ENCODE measurements at places on chromosomes 13 and 19.

- no peak for DNase-seq
These were observed 377.0 kb downstream of the OLFM4 start for GRCh38 chr13:53405616-53406015.

- peak; percentile 71 for DNase-seq
These were observed 8.6 kb upstream of the HIPK4 start for GRCh38 chr19:40398417-40399131.

- DNase-seq: no peak
These were observed 15.8 kb downstream of the TMED1 start for GRCh38 chr19:10820173-10820572.

DNA sequence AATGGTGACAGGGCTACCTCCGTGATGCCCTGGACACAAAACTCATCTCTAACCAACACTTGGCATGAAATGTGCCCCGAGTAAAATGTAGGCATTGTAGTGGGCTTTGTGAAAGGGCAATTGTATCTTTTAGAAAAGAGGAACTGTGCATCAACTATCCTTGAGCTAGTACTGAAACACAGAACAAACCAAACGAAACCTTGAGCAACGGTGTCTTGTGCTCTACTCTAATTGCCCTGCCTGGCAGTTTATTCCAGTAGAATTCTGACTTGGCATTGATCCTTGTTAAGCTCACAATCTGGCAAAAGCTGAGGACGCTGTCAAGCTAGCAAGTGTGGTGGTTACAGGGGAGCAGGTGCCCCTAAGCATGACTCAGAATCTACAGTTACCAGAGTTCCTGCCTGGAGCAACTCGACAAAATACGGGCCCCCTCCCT lies 707.1 kb upstream of the SPRY2 start:
- no peak for DNase-seq

GRCh38 chr19:49924004-49924880 lies 4.8 kb upstream of the ATF5 start:
- DNase-seq: no peak

- DNase-seq: no peak
These were observed 133.7 kb downstream of the RAP2A start for GRCh38 chr13:97567510-97568243.

GRCh38 chr13:24085662-24086061 lies 74.9 kb upstream of the SPATA13 start:
- DNase-seq: no peak

GRCh38 chr13:22773465-22773864 lies 407.3 kb upstream of the SGCG start:
- DNase-seq: no peak

DNA sequence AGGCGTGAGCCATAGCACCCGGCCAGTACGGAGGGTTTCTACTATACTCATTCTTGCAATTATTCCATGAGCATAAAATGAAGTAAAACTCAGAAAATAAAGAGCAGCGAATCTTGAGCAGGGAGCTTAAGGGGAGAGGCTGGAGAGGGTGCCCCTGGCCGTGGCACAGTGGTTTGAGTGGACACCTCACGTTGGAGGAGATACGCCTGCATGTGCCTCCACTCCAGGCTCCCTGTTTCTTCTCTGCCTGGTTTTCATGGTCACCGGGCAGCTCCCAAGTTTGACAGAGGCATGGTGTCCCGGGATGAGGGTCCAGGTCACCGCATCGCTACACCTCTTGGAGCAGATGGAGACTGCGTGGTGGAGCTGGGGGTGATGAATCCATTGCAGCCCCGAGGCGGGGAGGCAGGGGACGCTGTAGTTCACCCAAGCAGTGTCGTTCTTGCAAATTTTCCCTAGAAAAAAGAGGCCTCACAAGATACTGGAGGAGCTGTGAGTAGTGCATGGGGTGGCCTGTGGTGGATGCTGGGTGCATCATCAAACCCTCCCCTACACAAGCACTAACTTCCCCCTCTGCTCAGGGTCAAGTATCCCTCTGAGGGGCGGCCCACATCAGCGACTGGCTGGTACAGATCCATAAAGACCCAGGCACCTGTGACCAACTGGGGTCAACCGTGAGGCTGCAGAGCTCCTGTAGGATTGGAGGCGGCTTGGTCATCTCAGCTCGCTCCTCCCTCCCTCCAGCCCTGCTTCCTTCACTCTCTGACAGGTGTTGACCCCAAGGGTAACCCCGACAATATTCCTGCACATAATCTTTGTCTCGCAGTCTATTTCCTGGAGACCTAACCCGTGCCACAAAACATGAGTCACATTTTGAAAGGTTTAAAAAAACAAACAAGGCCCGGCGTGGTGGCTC lies 3.6 kb upstream of the MIER2 start:
- no peak for DNase-seq

GRCh38 chr13:33233547-33233946 lies 52.0 kb downstream of the STARD13 start:
- no peak for DNase-seq

- no peak for DNase-seq
These were observed 7.6 kb upstream of the ECH1 start for GRCh38 chr19:38838986-38839761.

DNA sequence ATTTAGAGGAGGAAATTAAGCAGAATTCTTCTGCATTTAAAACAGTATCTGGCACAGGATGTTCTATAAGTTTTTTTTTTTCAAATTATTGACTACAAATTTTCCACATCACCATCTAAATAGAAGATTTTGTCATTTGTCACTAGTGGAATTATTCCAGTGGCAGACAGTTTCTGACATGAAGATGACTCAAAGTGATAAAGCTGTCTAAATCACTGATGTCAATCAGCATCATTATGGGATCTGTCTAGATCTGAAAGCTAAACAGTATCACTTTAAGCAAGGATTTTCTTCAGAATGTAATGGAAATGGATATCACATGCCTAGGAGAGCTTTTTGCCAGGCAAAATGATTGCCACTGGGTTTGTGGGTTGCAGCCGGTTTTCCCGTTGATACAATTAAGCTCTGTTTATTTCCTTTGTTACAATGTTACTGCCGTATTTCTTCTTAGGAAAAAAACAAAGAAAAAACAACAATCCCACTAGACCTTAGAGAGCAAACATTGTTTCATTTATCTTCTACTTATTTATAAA lies 1657.0 kb upstream of the PRR20A start:
- no peak for DNase-seq

DNA sequence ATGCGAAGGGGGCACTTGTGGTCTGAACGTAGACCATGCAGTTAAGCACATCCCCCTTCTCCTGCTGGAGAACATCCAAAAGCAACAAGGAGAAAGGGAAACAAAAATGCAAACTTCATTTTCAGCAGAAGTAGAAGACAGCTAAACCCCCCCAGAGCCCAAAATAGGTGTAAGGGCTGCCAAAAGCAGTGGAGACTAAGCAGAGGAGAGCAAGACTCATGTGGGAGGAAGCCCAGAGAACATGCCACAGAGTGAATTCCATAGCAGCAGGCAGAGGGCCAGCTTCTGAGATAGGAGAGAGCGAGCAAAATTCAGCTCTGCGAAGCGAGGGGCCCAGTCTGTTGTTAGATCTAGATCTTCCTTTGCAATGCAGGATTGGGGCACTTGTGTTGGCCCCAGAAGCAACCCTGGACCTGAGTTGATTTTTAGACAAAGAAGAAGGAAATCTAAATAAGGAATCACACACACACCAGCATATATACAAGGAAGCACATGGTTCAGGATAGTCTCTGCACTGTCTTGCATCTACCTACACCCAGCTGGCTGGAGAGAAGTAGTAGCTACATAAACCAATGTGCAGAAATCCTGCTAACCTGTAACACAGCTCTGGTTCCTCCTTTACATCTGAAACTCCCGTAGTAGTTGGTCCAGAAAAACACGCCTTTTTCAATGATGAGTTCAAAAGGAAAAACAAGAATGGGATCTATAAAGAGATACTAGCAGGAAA lies 199.6 kb downstream of the SPRY2 start:
- no peak for DNase-seq

DNA sequence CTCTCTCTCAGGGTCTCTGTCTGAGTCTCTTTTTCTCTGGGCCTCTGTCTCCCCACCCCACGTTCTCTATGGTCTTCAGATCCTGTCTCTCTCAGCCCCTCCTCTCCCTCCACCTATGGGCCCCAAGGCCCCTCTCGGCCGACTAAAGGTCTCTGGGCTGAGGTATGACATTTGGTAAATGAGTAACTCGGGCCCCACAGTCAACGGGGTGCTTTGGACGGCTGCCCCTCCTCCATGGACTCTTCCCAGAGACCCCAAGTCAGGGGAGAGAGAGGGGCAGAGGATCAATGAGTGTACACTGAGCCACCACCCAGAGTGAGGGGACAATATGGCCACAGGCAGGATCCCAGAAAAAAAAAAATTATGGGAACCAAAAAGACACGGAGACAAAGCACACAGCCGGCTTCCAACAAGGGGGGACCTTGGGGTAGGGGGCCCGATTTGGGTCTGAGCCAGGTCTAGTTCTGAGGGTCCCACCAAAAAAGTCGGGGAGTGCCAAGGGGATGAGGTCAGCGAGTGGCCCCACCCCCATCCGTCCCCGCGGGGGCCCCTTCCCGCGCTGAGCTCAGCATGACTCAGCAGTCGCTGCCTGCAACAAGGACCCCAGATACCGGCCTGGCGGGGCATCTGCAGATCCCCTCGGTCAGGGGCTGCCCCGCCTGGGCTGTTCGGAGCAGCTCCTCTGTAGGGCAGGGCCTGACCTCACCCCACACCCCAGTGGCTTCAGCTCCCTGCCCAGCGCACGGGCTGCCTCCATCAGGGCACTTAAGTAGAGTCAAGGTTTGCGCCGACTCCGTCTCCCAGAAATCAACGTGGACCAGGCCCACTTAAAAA lies 1.5 kb upstream of the FTL start:
- peak; percentile 46 for DNase-seq

- DNase-seq: no peak
These were observed 108.6 kb downstream of the PIBF1 start for GRCh38 chr13:72890546-72890945.

- DNase-seq: no peak
These were observed 63.4 kb downstream of the MLLT1 start for GRCh38 chr19:6216236-6216995.

DNA sequence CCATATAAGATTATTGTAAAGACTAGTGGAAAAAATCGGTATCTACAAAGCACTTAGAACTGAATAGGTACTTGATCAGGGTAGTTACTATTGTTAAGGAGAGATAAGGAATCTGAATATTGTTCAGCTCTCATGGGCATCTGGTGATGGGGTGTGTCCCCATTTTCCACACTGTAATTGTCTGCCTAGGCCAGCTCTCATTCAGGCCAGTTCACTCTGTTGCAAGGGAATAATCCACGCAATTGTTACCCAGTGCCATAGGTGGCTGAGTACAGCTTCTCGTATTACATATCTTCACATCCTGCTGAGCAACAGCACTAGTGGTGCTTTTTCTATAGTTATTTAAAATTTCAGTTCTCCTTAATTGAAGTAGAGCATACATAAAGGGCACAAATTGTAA lies 45.6 kb upstream of the C13orf42 start:
- DNase-seq: no peak

- DNase-seq: no peak
These were observed 43.1 kb downstream of the RFXAP start for GRCh38 chr13:36862002-36862685.
